ENCODE measurements at places on chromosomes 7 and 10. TPM values are rescaled to one million over a fixed set of nuclear protein-coding genes. Genes with fewer than 3 reads are reported as not detected.

DNA sequence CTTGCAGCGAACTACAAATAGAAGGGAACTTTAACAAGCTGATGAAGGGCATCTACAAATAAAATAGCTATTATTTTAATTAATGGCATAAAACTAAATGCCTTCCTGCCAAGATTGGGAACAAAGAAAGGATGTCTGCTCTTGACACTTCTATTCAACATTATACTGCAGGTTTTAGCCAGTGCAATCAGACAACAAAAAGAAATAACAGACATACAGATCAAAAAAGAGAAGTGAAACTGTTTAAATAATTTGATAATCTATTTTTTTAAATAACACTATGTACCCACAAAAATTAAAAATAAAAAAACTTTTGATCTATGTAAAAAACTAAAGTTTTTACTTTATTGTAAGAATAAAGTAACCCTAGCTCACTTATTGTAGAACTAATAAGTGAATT lies 22.4 kb upstream of the TLL2 start:
- no peaks in the 10 kb centered on the region for H3K4me1 ChIP-seq
- H3K27ac ChIP-seq: no peak overlapping the region
- peaks cover 3% of the 10 kb centered on the region for H3K36me3 ChIP-seq
- no peak overlapping the region for H3K4me3 ChIP-seq
- H3K27me3 ChIP-seq: no peaks in the 10 kb centered on the region

DNA sequence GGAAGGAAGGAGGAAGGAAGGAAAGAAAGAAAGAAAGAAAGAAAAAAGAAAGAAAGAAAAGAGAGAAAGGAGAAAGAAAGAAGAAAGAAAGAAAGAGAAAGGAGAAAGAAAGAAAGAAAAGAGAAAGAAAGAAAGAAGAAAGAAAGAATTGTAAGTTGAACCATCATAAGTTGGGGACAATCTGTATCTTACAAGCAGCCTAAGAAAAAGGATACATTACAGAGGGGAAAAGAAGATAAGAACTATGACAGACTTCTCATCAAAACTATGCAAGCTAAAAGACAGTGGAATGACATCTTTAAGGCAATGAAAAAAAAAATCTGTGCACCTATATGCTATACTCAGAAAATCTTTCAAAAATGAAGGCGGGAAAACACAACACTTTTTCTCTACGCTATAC lies 50.3 kb upstream of the SP4 start:
- H3K36me3 ChIP-seq: no peaks in the 10 kb centered on the region
- H3K4me3 ChIP-seq: no peak overlapping the region
- H3K27ac ChIP-seq: no peak overlapping the region
- H3K27me3 ChIP-seq: no peaks in the 10 kb centered on the region
- DNase-seq: no peak

GRCh38 chr7:100127866-100128636 lies 1.3 kb downstream of the MBLAC1 start:
- H3K27me3 ChIP-seq: no peaks in the 10 kb centered on the region
- no peak overlapping the region for H3K27ac ChIP-seq
- no peaks in the 10 kb centered on the region for H3K36me3 ChIP-seq
- H3K4me1 ChIP-seq: peaks cover 14% of the 10 kb centered on the region
- DNase-seq: peak; percentile 74

DNA sequence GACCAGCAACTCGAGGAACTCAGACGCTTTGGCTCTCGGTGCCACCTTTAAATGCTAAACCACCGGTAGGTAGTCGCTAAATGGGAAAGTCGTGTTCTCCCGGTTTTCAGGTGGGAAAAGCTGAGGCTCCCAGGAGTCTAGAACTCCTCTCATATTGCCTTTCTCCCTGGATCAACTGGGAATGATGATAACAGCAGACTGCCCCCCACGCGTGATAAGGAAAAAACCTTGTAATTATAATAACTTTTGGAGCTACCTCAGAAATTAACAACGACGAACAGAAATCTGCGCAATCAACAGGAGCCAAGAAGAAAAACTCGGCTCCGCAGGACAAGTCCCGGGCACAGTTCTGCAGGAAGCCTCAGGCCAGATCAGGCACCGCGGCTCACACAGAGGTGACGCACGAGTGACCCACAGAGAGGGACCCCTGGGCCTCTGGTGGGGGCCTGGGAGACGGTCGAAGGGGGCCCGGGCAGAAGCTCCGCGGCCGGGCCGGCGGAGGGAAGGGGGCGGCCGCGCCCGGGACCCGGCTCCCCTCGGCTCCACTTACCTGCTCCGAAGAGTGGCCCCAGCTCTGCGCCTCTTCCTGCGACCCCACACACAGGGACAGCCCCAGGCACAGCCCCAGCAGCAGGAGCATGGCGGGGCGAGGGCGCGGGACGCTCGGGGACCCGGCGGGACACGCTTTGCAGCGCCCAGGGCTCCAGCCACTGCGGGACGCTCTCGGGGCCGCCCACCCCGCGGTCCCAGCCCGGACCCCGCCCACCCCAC lies at the start of gene ITIH5:
Gene ITIH5, minus strand, starts transcription at position 714 of the 771 bp plus-strand sequence. Its CDS starts 74 bp downstream, at position 640.
- H3K36me3 ChIP-seq: no peaks in the 10 kb centered on the region
- H3K4me1 ChIP-seq: peaks cover 8% of the 10 kb centered on the region
- H3K27ac ChIP-seq: peak within 1 kb of the TSS; percentile 20
- DNase-seq: peak; percentile 32

- no peaks in the 10 kb centered on the region for H3K27me3 ChIP-seq
- H3K27ac ChIP-seq: no peak overlapping the region
- DNase-seq: no peak
- H3K36me3 ChIP-seq: no peaks in the 10 kb centered on the region
- H3K4me1 ChIP-seq: peaks cover 7% of the 10 kb centered on the region
Observed at GRCh38 chr10:13882119-13882711, 295.4 kb downstream of the PRPF18 start.

DNA sequence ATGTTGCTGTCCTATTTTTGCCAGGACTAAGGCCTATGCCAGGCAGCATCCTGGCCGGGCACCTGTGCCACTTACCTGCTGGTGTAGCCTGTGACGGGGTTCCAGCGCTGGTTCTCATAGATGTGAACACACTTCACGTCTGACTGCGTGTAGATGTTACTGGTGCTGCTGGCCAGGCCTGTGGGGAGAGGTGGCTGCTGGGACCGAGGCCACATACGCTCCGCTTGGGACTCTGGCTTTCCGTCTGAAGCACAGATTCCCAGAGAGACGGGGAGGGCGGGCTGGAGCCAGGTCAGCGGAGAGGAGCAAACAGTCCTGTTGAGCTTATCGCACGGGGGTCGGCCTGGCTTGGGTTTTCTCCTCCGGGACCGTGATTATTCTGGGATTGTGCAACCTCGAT lies 16.7 kb downstream of the BHLHA15 start:
- peaks cover 6% of the 10 kb centered on the region for H3K36me3 ChIP-seq
- no peak overlapping the region for H3K4me3 ChIP-seq
- no peaks in the 10 kb centered on the region for H3K27me3 ChIP-seq
- no peaks in the 10 kb centered on the region for H3K4me1 ChIP-seq

DNA sequence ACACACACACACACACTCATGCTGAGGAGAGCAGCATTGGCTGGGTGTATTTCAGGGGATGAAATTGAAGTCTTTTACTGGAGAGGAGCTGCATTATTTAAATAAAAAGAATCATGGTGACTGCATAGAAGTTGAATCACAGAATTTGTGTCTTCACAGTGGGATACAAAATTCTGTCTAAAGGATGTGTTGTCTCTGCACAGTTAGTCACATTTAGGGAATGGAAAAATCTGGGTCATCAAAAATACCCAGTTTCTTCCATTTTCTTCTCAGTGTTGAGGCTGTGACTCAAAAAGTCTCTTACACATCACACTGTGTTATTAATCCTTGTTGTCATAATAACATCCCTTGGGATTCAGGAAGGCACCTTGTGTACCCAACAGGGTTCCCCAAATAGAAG lies 10.9 kb downstream of the PAPSS2 start:
- no peak overlapping the region for H3K27ac ChIP-seq
- no peaks in the 10 kb centered on the region for H3K36me3 ChIP-seq
- no peaks in the 10 kb centered on the region for H3K4me1 ChIP-seq
- DNase-seq: no peak

DNA sequence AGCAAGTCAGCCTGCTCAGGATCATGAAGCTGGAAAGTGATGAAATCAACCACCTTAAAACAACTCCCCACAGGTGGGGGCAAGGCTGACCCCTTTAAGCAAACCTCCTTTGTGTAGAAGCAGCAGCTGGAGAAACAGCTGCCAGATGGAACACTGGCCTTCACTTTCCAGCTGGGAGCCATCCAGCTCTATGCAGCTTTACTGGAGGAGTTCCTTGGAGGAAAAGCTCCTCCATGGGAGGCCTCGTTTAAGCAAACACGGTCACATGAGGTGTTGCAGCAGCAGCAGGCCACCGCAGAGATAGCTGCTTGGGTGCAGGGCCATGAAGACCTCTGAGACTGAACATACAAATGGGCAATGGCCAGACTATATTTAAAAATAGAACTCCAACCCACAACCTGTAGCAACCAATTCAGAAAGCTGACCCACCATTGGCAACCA lies 13.0 kb upstream of the DLG5 start:
- H3K27me3 ChIP-seq: no peaks in the 10 kb centered on the region
- no peaks in the 10 kb centered on the region for H3K36me3 ChIP-seq
- no peaks in the 10 kb centered on the region for H3K4me1 ChIP-seq
- H3K27ac ChIP-seq: no peak overlapping the region
- peak; percentile 75 for DNase-seq
- H3K4me3 ChIP-seq: no peak overlapping the region

DNA sequence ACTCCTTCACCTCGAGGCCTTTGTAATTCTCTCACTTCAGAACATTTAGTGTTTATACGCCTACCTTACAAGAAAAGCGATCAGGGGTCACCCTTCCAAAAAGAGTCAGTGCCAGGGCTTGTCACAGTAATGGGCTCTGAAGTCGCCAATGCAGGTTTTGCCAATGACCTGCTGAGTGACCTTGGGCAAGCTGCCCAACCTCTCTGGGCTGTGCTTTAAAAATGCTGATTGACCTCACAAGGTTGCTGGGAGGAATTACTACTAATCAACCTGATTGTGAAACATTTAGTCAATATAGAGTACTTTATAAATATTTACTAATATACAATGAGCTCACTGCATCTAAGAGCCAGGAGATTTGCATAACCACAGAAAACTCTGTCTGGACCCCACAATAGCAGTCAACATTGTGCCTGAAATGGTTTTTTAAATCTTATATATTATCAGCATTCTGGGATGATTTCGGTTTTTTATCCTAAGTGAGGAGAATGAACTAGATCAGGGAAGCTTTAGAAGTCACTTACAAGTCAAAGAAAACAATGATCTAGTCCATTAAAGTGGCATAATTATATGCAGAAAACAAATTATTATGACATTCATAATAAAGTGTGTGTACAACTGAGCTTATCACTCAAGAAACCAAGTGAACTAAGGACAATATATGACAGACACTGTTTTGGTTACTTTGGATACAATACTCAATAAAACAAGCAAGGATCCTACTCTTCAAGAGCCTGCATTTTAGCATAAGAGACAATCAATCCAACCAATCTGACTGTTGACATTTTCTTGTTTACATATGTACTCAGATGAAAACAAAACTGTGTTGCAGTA lies 290.5 kb downstream of the SORCS1 start:
- H3K4me1 ChIP-seq: no peaks in the 10 kb centered on the region
- H3K27ac ChIP-seq: no peak overlapping the region
- no peak overlapping the region for H3K4me3 ChIP-seq
- no peak for DNase-seq
- no peaks in the 10 kb centered on the region for H3K36me3 ChIP-seq
- no peaks in the 10 kb centered on the region for H3K27me3 ChIP-seq

DNA sequence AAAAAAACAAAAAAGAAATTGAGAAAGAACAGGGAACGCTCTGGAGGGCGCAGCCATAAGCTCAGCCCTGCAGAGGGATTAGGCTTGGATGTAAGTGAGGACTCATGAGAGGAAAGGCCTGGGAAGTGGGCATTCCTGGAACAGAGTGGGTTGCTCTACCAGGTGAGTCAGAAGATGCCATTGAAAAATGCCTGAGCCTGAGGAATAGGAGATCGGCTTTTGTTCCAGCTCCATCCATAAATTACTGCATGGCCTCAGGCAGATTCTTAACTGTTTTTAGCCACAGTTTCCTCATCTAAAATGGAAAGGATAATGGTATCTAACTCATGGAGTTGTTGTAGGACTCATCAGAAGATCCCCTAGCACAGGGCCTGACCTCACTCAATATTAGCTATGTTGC lies 1.1 kb upstream of the RGR start:
- H3K27me3 ChIP-seq: no peaks in the 10 kb centered on the region
- H3K27ac ChIP-seq: no peak overlapping the region
- no peak overlapping the region for H3K4me3 ChIP-seq

DNA sequence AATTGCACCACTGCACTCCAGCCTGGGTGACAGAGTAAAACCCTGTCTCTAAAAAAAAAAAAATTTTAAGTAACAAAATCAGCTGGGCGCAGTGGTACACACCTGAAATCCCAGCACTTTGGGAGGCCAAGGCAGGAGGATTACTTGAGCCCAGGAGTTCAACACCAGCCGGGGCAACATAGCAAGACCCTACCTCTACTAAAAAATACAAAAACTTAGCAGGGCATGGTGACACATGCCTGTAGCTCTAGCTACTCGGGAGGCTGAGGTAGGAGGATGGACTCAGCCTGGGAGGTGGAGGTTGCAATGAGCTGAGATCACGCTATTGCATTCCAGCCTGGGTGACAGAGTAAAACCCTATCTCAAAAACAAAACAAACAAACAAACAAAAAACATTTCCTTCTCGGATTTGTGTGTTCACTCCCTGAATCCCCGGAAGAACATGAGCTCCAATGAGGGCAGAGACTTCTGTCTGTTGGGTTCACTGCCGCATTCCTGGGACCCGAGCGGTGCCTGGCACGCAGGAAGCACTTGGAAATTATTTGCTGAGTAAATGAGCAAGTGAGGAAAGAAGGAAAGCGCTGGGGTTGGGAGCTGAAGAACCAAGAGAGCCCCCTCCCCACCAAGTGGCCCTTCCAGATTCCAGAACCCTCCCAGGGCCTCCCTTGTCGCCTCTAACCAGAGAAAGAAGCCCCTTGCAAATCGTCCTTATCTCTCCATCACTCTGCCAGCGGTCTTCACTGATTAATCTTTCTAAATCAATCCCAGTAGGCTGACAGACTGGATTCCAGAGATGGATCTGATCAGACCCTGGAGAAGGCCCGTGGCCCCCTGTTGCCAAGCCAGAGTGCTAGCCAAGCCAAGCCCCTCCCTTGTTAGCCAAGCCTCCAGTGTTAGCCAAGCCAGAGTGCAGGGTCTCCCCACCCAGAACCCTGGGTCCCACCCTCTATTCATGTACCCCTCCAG lies 6.2 kb downstream of the TNRC18 start:
- H3K27me3 ChIP-seq: no peaks in the 10 kb centered on the region
- H3K27ac ChIP-seq: peak overlapping the region; percentile 59
- no peak for DNase-seq

GRCh38 chr7:45643630-45644029 lies 69.5 kb downstream of the ADCY1 start:
- no peak overlapping the region for H3K4me3 ChIP-seq
- H3K27me3 ChIP-seq: no peaks in the 10 kb centered on the region
- no peak for DNase-seq
- no peaks in the 10 kb centered on the region for H3K4me1 ChIP-seq
- no peaks in the 10 kb centered on the region for H3K36me3 ChIP-seq

HTR5A gene
- not detected for total RNA-seq

LGI1 gene
- not detected for total RNA-seq

LRRD1 gene
- 0.25 TPM for total RNA-seq

Measured in kidney (tissue), 22 donors.